ENCODE measurements at places on chromosomes 5 and 9. TPM values are rescaled to one million over a fixed set of nuclear protein-coding genes. Genes with fewer than 3 reads are reported as not detected.

The TERT gene
- 2.7 TPM for total RNA-seq

The ANKRD55 gene
- 0.06 TPM for total RNA-seq

The SV2C gene
- total RNA-seq = not detected

The DAPK1 gene
- 28.0 TPM for total RNA-seq

The TAF11L4 gene
- not detected for total RNA-seq

Data from A549 treated with dexamethasone at 1 μM for 4 hours (cell line).